ENCODE measurements at places on chromosomes 1 and 21. TPM values are rescaled to one million over a fixed set of nuclear protein-coding genes. Genes with fewer than 3 reads are reported as not detected.

DNA sequence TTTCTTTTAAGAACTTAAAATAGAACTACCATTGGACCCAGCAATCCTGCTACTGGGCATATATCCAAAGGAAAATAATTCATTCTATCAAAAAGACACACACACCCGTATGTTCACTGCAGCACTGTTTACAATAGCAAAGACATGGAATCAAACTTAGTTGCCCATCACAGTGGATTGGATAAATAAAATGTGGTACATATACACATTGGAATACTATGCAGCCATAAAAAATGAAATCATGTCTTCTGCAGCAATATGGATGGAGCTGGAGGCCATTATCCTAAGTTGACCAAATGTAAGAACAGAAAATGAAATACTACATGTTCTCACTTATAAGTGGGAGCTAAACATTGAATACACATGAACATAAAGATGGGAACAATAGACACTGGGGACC lies 585.3 kb upstream of the USP24 start:
- no peak for DNase-seq

SWT1 gene
- polyA plus RNA-seq: 3.9 TPM

ISG20L2 gene
- 22.8 TPM for polyA plus RNA-seq

- no peak for DNase-seq
Observed at GRCh38 chr21:15084668-15085067, 19.9 kb upstream of the NRIP1 start.

DNA sequence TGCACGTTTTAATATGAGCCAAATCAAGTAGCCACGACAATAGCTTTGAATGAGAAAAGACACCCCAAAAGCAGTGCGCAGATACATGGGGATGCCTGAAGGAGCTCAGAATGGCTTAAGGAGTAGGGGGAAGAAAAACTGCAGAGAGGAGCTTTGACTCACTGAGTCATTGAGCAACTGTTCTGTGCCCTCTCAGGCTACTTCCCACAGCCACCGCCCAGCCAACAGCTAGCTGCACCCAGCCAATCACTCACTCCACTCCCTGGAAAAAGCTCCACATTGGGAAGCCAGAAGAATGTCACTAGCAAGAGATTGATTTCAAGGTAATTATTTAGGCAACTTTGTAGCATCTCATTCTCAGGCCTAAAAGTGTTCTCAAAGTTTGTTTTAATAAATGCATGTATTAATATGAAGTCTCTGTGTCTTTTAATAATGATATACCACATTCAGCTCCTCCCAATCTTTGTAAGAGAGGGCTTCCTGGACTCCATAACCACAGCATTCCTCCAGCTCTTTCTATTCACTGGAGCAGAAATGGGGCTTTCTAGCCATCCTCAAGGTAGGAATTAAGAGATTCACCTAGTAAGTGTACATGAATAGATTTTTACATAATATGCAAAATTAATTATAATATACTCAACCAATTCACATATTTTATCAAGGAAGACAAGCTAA lies 16.8 kb downstream of the DUSP10 start:
- no peak for DNase-seq

- no peak for DNase-seq
Observed at GRCh38 chr1:46811053-46811452, 12.2 kb downstream of the CYP4B1 start.

SYDE2 gene
- polyA plus RNA-seq: 6.7 TPM

GRCh38 chr1:116693759-116694480 lies 26.4 kb upstream of the IGSF3 start:
- no peak for DNase-seq

- no peak for DNase-seq
Observed at GRCh38 chr1:184621260-184621659, 133.4 kb downstream of the EDEM3 start.

DNA sequence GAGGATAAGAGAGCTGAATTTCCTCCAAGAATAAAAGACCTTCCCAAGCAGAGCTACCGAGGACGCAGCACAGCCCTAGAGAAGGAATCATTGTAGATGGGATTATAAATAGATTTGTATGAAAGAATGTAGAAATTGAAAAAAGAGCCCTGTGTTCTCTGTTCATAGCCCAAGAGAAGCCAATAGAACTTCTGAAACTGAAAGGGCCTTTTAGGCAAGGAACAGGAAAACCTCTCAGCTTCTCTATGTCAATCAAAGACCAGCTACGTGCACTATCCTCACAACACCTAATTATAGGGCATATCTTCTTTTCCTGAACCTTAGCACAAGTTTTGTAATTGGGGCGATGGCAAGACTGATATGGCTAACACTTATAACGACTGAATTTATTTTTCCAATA lies 192.4 kb upstream of the RNPC3 start:
- no peak for DNase-seq

GRCh38 chr1:24737368-24738117 lies 7.7 kb upstream of the CLIC4 start:
- no peak for DNase-seq

- DNase-seq: no peak
Observed at GRCh38 chr1:111504097-111504496, 664 bp upstream of the ADORA3 start.

BSND gene
- polyA plus RNA-seq: not detected

- no peak for DNase-seq
Observed at GRCh38 chr1:112935461-112936111, 20.4 kb downstream of the SLC16A1 start.

GRCh38 chr1:217919683-217920388 lies 288.7 kb downstream of the SPATA17 start:
- no peak for DNase-seq

DNA sequence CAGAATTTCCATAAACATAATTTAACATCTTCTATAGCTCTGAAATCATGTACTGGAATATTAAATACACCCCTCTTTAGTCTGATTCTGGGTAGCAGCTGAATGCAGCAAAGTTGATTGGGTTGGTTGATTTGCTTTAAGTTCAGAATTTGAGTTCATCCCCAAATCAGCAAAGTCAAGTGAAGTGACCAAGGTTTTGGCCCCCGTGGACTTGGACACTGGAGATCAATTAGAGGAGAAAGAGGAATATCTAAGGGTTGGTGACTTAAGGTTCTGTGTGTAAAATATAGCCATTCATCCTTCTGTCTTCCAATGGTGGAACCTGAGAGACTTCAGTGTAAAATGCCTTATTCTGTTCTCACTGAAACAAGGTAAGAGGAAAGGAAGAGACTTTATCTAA lies at the start of gene OR2L13:
Gene OR2L13, plus strand, starts transcription at position 301 of the 400 bp plus-strand sequence. CDS start 4,192 bp downstream, outside the sequence.
- DNase-seq: no peak

GRCh38 chr1:17770983-17771382 lies 15.8 kb downstream of the ACTL8 start:
- DNase-seq: no peak

TGFB2 gene
- polyA plus RNA-seq: 5.1 TPM

GRCh38 chr1:17207966-17208418 lies 3.1 kb downstream of the PADI1 start:
- no peak for DNase-seq

- DNase-seq: no peak
Observed at GRCh38 chr1:245475961-245476516, 321.3 kb downstream of the KIF26B start.

CRP gene
- 7.2 TPM for polyA plus RNA-seq

IFI16 gene
- polyA plus RNA-seq: 76.6 TPM

PLA2G2D gene
- not detected for polyA plus RNA-seq

IVL gene
- 9.5 TPM for polyA plus RNA-seq

GRCh38 chr21:38956521-38956855 lies 150.8 kb downstream of the ETS2 start:
- no peak for DNase-seq

GRCh38 chr1:24688621-24689195 lies 45.6 kb downstream of the SRRM1 start:
- DNase-seq: no peak

GRCh38 chr1:42379794-42380585 lies 602 bp upstream of the RIMKLA start:
- no peak for DNase-seq

DNA sequence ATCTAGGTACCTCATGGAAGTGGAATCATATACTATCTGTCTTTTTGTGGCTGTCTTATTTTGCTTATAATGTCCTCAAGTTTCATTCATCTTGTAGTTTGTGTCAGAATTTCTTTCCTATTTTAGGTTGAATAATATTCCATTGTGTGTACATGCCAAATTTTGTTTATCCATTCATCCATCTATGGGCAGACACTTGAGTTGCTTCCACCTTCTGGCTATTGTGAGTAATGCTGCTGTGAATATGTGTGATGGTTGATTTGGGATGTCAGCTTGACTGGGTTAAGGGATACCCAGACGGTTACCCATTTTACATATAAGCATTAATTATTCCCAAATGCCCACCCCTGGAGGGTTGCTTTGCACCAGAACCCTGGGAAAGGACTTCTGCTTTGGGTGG lies 477.5 kb downstream of the PTPRU start:
- no peak for DNase-seq

RGS13 gene
- polyA plus RNA-seq: 0.72 TPM

DNA sequence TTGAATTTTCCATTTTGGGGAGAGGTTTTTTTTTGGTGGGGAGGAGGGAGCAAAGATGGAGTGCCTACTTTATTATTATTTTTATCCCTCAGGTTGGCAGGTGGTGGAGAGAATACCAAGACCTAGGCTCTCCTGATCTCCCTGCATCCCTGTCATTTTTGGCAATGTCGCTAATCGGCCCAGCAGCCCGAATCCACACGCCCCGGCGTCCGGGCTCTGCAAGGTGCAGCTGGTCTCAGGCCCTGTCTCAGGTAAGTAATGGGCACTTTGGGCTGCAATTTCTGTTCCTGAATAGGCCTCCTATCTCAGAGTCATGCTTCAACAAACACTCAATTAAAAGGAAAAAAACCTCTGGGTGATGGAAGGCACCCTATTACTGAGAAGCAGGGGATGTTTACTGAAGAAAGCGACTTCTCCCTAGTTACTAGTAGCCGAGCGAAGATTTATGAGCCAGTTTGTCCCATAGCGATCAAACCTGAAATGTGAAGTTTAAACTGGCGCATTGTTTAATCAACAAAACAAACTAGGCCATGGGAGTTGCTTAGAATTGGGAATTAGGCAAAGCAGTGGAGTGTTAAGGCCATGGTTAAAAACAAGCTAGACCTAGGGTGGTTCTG lies 137.8 kb downstream of the RWDD3 start:
- no peak for DNase-seq

GRCh38 chr1:115237023-115237422 lies 101.0 kb downstream of the NGF start:
- DNase-seq: no peak

DNA sequence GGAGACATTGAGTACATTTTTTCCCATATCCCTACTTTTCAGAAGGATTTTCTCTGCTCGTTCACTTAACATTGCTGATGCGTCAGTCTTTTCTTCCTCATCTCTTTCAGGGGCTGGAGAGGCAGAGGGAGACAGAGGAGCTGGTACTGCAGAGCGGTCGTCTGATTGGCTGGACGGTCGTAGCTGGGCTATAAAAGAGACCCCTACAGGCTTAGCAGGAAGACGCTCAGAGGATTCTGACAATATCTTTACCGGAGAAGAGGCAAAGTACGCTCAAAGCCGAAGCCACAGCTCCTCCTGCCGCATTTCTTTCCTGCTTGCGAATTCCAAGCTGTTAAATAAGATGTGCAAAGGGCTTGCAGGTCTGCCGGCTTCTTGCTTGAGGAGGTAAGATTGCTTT lies at the start of gene RGS4:
Gene RGS4, plus strand, starts transcription at position 220 of the 400 bp plus-strand sequence. Its CDS starts 124 bp downstream, at position 344.
- DNase-seq: peak; percentile 76

TEDDM1 gene
- polyA plus RNA-seq: not detected

RXRG gene
- 1.7 TPM for polyA plus RNA-seq

DNA sequence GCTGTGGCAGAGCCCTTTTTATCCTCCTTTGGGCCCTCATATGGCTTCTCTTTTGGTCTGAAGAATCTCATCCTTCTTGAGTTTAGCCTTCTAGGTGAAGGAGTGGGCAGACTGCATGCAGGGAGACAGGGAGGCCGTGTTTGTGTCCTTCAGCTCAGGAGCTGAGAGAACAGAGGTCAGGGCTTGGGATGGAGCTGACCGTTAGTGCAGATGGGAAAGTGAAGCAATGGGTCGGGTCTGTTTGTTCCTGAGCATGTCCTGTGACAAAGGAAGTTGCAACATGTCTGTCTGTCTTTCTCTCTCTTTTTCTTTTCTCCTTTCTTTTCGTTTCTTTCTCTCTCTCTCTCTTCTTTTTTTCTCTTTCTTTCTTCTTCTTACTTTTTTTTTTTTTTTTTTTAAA lies 14.9 kb downstream of the MAPKAPK2 start:
- no peak for DNase-seq
